NCI-H2081 treated with DMSO at 0.1 percent for 48 hours (cell line): ENCODE measurements at places on chromosomes 6 and 20.

- no peak for DNase-seq
Observed at GRCh38 chr6:134291156-134291555, 26.8 kb downstream of the SGK1 start.

DNA sequence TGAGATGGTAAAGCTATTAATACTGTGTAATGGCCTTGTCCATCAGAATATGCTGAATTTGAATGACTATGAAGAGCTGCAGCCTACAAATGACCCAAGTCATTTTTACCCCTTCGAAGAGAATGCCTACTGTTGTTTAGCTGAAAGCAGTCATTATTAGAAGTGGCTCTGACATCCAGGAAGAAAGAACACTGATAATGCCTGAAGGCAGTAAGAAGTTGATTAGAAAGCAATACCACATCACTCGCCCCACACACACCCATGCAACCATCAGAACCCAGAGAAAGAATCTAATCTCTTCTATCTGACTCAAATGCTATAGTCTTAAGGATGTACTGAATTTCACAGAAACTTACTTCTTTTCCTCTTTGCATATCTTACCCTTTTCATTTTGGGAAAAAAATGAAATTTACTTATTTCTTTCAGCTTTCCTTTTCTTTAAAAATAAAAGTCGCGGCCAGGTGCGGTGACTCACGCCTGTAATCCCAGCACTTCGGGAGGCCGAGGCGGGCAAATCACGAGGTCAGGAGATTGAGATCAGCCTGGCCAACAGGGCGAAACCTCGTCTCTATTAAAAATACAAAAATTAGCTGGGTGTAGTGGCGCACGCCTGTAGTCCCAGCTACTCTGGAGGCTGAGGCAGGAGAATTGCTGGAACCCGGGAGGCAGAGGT, 61.0 kb downstream of the ARHGAP18 start:
- no peak for DNase-seq

- DNase-seq, result no peak
Observed at GRCh38 chr6:143652841-143653331, 24.9 kb upstream of the PHACTR2 start.

DNA sequence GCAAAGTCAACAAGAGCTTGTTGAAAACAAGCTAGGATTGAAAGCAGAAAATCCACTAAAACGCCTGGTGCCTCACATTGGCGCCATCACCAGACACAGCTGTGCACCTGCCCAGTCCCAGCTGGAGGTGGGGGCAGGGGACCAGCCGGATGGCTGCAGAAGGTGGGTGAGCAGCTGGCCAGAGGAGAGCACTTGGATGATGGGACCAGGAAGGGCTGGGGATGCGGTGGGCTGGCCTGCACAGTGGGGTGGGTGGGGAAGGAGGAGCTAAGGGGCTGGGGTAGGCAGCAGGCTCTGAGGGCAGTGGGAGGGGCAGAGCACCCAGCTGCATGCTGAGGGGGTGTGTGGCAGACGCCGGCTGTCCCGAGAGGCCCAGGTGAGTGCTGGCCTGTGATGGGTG, 7.1 kb downstream of the CABLES2 start:
- DNase-seq, result no peak

DNA sequence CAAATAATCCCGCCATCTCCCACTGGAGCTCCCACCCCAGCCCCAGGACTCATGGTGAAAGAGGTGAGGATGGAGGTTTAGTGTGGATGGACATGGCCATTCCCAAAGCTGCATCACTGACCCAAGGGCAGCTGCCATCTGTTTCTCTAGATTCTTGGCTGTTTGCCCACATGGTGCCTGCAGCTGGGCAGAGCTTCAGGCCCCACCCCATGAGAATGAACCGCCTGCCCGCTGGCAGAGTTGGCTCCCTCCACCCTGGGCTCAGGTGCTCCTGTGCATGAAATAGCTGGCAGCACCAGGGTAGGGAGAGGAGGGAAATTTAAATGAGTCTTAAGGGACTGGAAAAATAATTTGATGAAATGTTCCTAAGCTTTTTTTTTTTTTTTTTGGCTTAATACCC, 17.4 kb downstream of the SCML4 start:
- no peak for DNase-seq

GRCh38 chr6:44149369-44150012, 9.1 kb upstream of the CAPN11 start:
- DNase-seq, result no peak

GRCh38 chr6:112310439-112311125, 36.5 kb upstream of the RFPL4B start:
- no peak for DNase-seq

- DNase-seq, result no peak
Observed at GRCh38 chr6:11769244-11769643, 9.4 kb downstream of the ADTRP start.
